ENCODE measurements at places on chromosomes 7 and 10. TPM values are rescaled to one million over a fixed set of nuclear protein-coding genes. Genes with fewer than 3 reads are reported as not detected.

Gene ADCYAP1R1
- not detected for total RNA-seq

Gene ITGB8
- 9.9 TPM for total RNA-seq

Gene ZNF239
- total RNA-seq: 6.3 TPM

GRCh38 chr7:127473409-127473808 is 80.9 kb upstream of the ZNF800 start:
- DNase-seq: no peak

DNA sequence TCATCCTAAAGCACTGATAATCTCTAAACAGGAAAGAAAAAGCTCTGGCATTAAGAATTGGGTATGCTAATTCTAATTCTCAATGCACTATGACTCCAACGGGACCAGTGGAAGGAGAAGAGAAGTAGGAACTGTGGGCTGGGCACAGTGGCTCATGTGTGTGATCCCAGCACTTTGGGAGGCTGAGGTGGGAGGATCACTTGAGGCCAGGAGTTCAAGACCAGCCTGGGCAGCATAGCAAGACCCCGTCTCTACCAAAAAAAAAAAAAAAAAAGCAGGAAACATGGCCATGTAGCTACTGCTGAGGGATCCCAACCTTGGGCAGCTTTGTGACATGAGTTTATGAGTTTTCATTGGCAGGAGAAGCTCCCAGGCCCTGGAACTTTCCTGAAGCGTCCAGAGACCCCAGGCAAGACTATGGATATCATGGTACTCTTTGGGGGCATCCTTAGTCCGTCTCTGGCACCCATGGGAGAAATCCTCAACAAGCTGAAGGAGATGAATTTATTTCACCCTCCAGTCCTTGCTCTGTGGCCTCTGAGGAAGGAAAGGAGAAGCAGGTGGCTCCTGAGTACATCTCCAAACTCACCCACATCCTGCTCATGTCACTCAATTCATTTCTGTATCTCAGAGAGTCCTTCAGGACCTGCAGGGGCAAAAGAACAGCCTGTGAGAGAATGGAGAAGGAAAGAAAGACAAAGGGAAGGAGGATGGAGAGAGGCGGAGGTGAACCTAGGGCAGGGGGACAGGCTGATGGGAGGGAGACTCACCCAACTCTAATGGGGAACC is 99.5 kb downstream of the SPDYE5 start:
- no peak for DNase-seq

- DNase-seq: no peak
Observed at GRCh38 chr7:150820148-150820547, 19.6 kb downstream of the TMEM176A start.

GRCh38 chr7:94642838-94643653 is 12.9 kb downstream of the SGCE start:
- no peak for DNase-seq

DNA sequence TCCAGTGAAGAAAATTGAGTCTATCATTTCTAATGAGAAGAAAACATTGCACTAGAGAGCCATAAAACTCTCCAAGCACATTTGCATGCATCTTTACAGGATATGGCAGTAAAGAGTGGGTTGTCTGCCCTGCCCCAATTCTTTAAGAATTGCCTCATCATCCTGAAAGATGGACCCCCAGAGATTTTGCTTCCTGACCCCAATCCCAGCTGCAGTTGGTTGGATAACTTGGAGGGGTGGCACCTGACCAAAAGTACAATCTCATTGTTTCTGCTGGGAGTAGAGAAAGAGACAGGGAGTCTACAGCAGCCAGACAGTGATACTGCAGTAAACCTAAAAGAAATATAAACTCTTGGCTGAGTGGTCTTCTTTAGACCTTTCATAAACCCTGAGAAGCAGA is 49.1 kb upstream of the ADCY1 start:
- DNase-seq: no peak

DNA sequence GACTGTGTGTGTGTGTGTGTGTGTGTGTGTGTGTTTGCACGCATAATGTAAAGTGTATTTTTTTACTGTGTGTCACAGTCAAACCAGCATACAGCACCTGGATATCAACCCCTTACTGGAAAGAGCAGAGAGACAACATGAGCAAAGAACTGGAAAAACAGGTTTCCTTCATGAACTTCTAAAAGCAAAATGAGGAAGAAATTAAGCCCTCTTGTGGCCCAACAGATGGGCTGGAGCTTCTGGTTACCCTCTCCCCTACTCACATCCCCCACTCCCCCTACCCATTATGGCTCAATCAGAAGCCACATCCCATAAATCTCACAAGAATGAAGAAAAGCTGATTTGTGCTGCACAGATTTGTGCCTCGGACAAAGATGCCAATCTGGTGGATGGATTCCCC is 36.2 kb downstream of the PDE1C start:
- DNase-seq: no peak

GRCh38 chr7:23234569-23235296 is 11.8 kb upstream of the GPNMB start:
- DNase-seq: no peak

DNA sequence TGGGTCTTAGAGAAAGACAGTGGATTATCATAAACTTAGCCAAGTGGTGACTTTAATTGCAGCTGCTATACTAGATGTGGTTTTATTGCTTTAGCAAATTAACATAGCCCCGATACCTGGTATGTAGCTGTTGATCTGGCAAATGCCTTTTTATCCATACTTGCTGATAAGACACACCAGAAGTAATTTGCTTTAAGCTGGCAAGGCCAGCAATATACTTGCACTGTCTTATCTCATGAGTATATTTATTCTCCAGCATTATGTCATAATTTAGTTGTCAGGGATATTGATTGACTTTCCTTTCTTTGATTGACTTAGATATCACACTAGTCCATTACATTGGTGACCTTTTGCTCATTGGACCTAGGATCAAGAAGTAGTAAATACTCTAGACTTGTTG is 12.8 kb downstream of the TMEM229A start:
- no peak for DNase-seq

GRCh38 chr10:92727141-92727540 is 37.4 kb downstream of the HHEX start:
- no peak for DNase-seq

GRCh38 chr10:62083412-62084267 is 182.1 kb downstream of the ARID5B start:
- peak; percentile 89 for DNase-seq
